ENCODE measurements at places on chromosomes 2 and 18.

DNA sequence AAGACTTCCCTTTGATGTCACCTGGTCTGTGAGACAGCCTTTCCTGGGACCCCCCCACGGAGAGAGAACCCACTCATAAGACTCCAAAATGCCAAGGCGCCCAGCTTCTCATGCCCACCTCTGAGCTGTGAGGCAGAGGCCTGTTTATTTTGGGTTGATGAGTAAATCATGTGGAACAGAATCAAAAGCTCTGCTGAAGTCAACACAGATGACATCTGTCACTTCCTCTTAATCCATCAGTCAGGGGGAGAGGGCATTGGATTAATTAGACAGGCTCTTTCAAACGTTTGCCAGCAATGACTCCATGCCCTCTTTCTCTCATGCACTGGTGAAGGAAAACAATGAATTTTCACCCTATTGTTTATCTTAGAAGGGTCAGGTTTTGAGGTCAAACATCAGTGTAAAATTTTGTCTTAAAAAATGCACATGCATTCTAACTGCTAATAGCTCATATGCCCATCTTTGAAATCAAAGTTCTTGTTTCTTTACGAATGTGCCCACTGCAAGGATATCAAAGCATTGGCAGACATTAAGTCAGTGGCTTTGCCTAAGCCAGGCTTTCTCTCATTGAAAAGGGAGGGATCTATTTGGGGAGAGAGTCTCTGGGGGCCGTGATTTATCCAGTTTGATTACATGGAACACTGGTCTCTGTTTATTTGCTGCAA, 184.1 kb downstream of the ACKR3 start:
- DNase-seq = no peak

DNA sequence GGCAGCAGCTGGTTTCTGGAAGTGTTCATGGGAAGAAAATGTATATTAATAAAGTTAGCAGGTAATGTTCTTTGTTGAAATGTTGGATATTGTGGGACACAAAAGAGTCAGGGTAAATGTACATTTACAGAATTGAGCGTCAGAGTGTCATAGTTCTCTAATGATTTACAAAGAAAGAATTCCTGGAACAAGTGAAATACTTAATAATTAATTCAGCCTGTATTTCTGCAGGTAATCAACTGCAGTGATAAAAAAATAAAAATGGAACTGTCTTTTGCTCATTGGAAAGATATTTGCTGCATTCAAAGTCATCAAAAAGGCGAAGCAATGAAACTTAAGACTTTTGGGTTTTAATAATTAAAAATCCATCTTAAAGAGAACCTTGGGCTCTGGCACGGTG, 27.4 kb upstream of the PTH2R start:
- no peak for DNase-seq

DNA sequence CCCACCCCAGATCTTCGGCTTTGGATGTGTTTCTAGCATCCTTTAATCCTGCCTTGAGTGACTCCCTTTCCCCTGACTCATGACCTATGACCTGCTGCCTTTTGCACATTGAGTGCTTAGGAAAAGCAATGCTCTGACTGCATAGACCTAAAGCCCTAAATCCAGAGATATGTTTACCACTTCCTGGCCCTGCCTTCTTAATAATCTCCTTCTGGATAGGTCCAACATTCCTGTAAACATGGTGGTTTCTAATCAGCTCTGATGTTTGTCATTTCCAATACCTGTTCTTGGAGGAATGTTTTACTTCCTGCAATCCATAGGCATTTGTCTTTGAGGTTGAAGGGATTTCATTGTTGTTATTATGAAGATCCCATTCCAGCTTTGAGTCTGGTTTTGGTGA, 2.3 kb downstream of the SLC3A1 start:
- no peak for DNase-seq

- peak; percentile 83 for DNase-seq
Observed at GRCh38 chr2:117557626-117558025, 256.9 kb upstream of the DDX18 start.

GRCh38 chr2:231191896-231192872, 6.2 kb upstream of the ARMC9 start:
- DNase-seq = no peak

DNA sequence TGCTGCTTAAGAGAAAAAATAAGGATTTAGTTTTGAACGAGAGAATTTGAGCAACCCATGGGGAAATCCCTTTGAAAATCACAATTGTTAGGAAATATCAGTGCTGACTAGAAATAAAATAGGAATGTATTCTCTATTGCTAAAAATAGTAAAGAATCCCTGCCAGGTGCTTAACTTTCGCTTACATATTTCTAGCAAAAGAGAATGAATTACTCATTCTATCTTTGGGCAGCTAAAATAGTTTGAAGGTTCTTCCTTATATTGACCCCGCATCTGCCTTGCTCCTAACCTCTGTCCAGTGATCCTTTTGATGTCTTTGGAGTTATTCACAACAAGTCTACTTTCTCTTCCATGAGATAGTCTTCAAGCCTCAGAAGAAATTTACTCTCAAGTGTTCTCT, 103.8 kb downstream of the PLCL1 start:
- DNase-seq = no peak

GRCh38 chr2:56540467-56540866, 356.7 kb downstream of the CCDC85A start:
- no peak for DNase-seq

DNA sequence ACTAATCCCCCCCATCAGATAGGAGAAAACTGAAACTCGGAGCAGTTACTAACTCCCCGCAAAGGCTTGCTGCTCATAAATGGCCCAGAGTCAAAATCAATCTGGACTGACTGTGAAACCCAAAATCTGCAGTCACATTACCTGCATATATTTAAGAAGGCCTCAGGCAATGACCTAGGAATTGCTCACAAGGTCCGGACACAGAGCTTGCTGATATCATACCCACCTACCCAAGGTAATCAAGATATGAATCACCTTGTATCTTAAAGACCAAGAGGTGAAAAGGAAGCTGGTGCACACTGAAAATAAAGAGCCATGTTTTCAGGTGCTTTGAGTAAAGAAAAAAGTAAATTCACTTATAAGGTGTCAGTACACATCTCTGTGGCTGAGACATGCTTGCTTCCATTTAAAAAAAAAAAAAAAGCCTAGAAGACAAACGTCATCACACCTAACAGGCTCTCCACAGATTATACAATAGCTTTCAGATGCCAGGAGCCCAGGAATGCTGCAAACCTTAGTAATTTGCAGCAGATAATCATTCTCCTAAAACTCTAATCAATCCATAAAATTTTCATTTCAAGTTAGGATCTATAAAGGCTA, 195.4 kb downstream of the ZEB2 start:
- no peak for DNase-seq

GRCh38 chr2:10161206-10161931, 38.8 kb downstream of the RRM2 start:
- DNase-seq = no peak

- DNase-seq = no peak
Observed at GRCh38 chr2:26080356-26080755, 46.5 kb downstream of the RAB10 start.

GRCh38 chr18:75071484-75071785, 137.5 kb downstream of the PTGR3 start:
- DNase-seq = no peak

GRCh38 chr2:21314322-21314835, 190.6 kb downstream of the TDRD15 start:
- no peak for DNase-seq

DNA sequence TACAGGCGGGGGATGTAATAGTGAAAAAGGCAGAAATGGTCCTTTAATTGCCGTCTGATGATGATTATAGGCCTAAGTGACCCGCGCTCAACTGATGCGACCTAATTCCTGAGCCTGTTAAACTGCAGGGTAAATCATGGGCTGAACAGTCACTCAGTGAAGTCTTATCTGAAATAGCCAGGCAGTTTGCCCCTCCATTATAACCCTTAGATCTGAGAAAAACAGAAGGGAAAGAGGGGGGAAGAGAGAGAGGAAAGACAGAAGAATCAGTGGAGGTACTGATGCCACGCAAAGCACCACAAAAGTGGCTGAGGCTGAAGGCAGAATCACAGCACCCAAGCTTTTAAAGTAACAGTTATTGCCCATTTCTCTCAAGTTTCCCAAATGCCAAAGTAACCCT, 73.1 kb upstream of the DNMT3A start:
- no peak for DNase-seq

GRCh38 chr2:240881913-240882312, 13.3 kb downstream of the AGXT start:
- no peak for DNase-seq

- no peak for DNase-seq
Observed at GRCh38 chr2:63596401-63596883, 7.7 kb downstream of the MDH1 start.

DNA sequence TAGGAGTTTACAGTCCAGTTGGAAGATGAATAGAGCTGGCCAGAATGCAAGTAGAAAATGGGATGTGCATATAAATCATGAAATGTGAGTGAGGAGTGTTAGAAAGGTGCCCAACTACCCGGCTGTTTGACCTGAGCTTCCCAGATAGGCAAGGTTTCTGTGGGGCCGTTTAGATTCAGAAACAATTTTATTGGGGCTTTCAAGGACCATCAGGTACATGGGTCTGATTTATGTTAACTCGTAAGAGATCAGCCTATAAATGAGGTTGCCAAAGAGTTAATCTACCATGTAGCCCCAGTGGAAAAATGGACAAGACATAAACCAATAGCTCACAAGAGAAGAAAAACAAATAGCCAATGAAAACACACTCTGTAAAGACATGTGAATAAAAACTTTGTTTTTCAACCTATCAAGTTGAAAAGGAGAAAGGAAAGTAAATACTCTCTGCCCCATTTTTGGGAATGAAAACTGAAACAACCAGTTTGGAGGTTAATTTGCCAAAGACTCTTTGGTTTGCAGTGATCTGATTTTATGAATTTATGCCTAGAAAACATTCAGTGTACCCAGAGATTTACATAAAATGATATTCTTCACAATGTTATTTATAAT, 77.4 kb downstream of the TMEM247 start:
- no peak for DNase-seq

DNA sequence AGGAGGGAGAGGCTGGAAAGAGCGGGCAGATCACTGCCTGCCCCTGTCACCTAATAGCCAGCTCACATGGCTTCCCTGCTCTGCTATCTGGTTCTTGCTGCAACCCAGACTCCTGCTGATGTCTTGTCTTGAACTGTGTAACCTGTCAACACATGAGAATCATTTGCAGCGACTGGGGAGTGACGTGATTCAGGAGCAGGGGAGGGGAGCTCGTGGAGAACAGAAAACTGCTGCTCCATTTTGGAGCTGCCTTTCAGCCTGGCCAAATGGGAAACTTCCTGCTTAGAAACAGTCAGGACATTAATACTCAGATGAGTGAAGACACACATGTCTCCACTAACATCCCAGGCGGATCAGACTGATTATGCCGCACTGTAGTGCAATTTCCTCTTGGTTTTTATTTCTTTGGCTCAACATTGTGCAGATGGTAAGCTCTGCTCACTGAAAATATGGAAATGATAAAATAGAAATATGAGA, 38.1 kb downstream of the RPL37A start:
- DNase-seq = no peak

DNA sequence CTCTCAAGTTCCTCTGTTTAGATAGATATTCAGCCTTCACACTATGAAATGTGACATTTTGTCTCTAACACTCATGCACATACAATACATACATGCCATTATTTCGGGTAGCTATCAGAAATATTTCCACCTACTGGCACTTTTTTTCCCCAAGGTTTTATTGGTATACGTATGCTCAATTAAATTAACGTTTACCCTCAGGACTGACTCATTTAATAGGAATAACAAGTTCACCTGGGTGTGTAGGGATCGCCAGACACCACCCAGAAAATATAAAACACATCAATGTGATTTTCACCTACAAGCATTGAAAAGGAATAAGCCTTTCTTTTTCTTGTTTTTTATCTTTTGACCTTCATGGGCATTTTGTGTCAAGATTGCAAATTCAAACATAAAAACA, 138.5 kb upstream of the EPAS1 start:
- no peak for DNase-seq

DNA sequence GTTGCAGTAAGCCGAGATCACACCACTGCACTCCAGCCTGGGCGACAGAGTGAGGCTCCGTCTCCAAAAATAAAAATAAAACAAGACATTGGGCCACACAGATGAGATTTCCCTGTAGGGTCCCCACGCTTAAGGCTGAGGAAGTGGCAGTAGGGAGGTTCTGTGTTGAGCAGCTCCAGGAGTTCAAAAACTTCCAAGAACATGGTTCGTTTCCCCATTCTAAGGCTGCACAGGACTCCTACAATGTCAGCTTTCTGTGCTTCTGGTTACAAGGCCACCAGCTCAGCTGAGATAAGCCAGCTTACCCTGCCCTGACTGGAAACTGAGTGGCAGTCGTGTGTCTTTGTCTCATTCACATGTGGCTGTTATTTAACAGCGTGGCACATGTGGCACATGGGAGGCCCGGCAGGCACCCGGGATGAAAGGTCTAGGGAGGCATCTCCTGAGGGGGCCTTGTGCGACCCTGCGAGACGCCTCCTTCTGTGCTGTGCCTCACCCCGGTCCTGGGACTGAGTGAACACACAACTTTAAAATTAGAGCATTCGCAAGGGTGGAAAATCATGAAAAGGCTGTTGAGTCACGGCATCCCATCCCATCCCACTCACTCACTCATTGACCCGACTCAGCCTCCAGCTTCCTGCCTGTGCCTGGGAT, 7.7 kb downstream of the ITGB1BP1 start:
- no peak for DNase-seq

DNA sequence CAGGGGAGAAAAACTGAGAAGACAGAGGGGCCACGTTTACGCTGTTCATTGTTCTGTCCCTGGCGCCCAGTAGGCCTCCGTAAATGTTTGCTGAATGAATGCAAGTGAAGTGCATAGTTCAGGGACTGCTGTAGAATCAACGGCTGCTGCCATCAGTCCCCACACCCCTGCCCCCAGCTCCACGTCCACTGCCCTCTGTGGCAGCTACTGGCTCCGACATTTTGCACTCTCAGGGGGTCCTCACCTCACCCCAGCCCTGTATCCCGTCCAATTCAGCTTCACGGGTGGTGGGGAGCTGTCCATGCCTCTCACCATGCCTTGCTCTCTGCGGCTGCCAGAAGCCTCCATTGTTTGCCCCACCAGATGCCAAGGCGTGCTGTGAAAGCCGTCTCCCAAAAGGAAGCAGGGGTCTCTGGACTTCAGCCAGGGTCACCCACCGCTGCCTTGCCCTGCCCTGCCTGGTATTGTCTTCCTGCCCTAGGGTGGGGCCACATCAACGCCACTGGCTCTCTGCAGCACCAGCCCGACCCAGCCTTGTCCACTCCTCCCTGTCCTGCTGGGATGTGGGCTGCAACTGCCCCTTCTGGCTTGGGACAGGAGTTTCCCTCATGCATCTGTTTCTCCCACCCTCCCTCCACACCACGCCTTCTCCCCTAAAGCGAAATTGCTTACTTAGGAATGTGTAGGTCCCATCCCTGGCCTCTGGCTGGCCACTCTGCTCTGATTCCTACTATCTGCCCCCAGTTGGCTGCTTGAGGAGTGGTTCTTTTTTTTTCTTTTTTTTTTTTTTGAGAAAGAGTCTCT, 86.0 kb downstream of the RHOB start:
- DNase-seq = no peak
